ENCODE measurements at places on chromosomes 7 and 10.

GRCh38 chr7:147556317-147556716 is 1034.2 kb upstream of the C7orf33 start:
- no peak for DNase-seq

GRCh38 chr7:116588225-116588624 is 63.4 kb downstream of the CAV1 start:
- no peak for DNase-seq

DNA sequence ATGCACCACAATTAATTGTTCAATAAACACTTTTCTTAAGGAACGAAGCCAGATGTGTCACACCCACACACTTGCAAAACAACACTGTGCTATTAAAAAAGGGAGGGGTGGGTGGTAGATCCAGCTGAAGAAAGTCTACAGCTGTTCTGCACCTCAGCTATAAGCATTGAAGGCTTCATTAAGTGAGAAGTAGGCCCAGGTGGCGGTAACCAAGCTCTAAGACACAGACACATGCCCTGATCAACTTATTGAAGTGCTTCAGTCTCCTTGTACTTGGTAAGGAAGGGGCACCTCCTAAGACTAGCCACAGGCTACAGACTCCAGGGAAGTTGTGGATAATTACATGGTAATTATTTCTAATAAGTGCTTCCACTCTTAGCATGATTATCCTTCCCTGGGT is 4.5 kb upstream of the CPVL start:
- DNase-seq: no peak

DNA sequence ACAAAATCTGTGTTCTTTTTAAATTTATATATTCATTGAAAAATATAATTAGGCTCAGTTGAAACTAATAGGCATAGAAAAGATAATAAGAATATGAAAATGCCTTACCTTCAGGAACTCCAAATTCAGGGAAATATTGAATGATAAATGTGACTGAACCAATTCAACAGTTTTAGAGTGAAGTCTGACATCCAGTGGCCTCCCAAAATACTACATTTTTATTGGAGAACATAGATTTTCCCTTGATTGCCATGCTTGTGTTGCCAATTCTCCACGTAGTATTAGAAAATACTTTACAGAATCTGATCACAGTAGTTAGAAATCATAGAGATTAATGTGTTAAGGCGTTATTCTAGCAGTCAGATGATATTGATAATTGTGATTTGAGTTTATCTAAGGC is 1246.7 kb downstream of the GATA3 start:
- no peak for DNase-seq

- DNase-seq: no peak
Observed at GRCh38 chr10:42879380-42880254, 97.0 kb downstream of the BMS1 start.

DNA sequence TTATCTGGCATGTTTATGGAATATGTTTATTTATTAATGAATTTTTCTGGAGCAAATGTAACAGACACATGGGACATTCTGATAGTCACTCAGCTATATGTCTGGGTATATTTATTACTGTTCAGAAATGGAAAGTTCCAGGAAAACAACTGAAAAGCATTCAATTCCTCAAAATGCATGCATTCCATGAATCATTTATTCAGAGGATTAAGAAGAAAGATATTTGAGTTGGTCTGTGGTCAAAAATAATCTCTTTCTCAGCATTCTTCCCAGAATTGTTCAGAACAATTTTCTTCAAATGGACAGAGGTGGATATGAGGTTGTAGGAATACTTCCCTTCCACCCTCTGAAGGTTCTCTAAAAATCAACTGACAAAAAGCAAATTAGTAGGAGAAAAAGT is 97.6 kb upstream of the ITGB1 start:
- no peak for DNase-seq

Data from GM19239 (cell line).